GM03348 (cell line): ENCODE measurements at places on chromosomes 16 and 17.
A peak's percentile ranks its signal among the peaks of the same experiment; 100 is the strongest.

DNA sequence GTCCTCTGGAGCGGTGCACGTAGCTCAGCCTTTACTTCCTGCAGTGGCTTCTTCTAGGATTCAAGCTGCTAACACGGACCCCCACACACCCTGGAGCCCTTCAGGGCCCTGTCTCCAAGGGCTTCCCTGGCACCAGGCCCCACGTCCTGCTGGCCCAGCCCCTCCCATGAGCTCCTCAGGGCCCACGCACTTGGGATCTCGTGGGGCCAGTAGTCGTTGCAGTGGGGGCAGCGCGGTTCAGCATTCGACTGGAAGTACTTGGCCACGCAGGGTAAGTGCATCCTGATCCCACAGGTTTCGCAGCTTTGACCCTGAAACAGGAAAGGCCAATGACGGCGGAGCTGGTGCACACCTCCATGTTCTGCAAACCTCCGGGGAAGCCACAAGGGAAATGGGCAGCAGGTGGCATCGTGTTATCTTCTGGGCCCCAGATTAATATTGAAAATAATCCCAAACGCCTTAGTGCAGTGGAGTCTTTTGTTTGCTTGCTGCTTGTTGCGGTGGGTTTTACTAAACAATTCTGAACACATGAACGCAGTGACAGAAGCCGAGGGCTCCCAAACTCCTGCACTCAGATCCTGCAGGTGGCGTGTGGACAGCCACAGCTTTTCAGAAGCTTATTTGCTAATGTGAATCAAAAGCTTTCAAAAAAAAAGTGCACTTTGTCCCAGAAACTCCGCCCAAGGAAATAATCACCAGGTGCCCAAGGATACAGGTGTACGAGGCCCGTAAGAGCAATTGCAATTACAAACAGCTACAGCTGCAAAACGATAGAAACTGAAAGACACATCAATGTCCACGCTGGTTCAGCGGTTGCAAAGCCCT is 22.4 kb downstream of the KDM8 start:
- no peak for DNase-seq

GRCh38 chr17:15952048-15952532 is 7.2 kb downstream of the ADORA2B start:
- DNase-seq: no peak

- DNase-seq: no peak
These were observed 2.7 kb downstream of the CNTNAP1 start for GRCh38 chr17:42684929-42685556.

GRCh38 chr17:61002316-61002736 is 324.7 kb downstream of the BCAS3 start:
- peak; percentile 40 for DNase-seq

- DNase-seq: no peak
These were observed 333.1 kb downstream of the FOXL1 start for GRCh38 chr16:86911437-86911958.

GRCh38 chr16:64586781-64587180 is 535.1 kb downstream of the CDH11 start:
- DNase-seq: no peak

GRCh38 chr16:1980030-1980769 is 1.1 kb downstream of the NOXO1 start:
- DNase-seq: no peak

- no peak for DNase-seq
These were observed 1.6 kb downstream of the MT1A start for GRCh38 chr16:56640076-56640475.

DNA sequence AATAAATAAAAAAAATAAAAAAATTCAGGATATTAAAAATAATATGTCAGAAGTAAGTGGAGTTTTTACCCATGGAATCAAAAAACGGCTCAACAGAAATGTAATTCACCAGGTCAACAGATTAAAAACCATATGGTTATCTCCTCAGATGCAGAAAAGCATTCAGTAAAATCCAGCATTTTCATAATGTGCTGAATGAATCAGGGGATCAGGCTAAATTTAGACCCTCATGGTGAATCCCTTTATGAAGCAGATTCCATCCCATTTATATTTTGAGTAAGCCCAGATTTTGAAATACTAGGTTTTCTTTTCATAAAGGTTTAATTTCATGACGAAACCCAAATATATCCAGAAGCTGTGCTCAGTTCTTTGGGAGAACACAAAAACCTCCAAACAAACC is 84.4 kb downstream of the OR1D5 start:
- no peak for DNase-seq

- DNase-seq: no peak
These were observed 434 bp downstream of the CEMP1 start for GRCh38 chr16:2530629-2531318.

- DNase-seq: no peak
These were observed 364.1 kb downstream of the CPPED1 start for GRCh38 chr16:12439399-12440227.

GRCh38 chr17:81056312-81056711 is 21.4 kb downstream of the BAIAP2 start:
- DNase-seq: no peak

GRCh38 chr17:78268191-78268874 is 36.9 kb downstream of the TMEM235 start:
- no peak for DNase-seq

- DNase-seq: no peak
These were observed 37.4 kb upstream of the TMC5 start for GRCh38 chr16:19380328-19380727.

DNA sequence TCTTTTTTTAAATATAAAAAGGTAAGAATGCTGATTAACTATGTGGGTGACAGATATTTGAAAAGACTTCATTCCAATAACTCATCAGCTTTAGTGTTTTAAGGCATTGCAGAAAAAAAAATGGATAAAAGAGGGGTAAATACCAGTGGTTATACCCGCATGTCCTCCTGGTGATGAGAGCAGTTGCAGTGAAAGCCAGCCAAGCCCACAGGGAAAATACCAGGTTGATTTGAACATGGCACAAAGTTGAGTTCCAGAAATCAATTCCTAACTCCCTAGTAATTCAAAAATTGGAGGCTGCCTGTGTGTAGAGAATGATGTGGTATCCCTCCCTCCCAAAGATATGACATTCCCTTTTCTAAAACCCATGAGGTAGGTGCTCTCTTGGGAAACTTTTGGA is 453.2 kb upstream of the SOX9 start:
- no peak for DNase-seq

GRCh38 chr17:3802461-3803307 is 1.7 kb upstream of the ITGAE start:
- DNase-seq: peak; percentile 72

GRCh38 chr17:83180264-83180995 is 101.0 kb downstream of the METRNL start:
- no peak for DNase-seq

GRCh38 chr17:45783593-45784292 is 377 bp upstream of the CRHR1 start:
- DNase-seq: peak; percentile 29

DNA sequence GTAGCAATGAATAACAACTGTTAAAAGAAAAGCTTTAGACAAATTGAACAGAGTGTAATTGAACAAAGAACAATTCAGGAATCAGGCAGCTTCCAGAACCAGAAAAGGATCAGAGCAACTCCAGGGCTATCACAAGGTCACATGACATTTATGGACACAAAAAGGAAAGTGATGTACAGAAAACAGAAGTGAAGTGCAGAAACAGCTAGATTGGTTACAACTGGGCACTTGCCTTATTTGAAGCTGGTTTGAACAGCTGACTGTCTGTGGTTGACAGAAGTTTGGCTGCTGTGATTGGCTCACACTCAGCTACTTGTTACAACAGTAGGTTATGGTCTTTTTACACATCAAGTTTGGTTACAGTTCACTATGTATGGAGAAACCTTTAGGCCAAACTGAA is 14.8 kb downstream of the EFCAB5 start:
- no peak for DNase-seq

DNA sequence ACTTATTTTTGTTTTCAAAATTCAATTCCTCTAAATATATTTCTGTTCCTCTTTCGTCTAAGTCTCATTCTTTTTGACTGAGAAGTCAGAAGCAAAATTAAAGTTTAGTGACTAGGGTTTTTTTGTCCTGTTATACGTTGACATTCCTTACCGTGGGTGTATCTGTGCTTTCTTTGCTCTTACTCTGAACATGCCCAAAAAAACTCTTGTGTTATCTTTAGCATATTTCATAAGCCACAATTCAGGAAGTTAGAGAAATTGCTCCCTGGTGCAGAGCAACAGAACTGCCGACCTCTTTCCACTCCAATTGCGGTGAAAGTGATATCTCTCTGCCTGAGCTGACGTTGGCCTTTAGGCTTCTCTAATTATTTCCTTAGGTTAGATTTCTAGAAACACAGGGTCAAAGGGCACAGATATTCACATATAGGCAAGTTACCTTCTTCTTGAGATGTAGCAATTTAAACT is 65.7 kb downstream of the CENPV start:
- DNase-seq: peak; percentile 79

- DNase-seq: no peak
These were observed 110.7 kb upstream of the IRX3 start for GRCh38 chr16:54397190-54397835.

- peak; percentile 74 for DNase-seq
These were observed 16.6 kb upstream of the ATP6V0C start for GRCh38 chr16:2497116-2497630.

GRCh38 chr16:27853101-27853500 is 210.4 kb downstream of the GSG1L start:
- DNase-seq: no peak

GRCh38 chr16:27232901-27233625 is 29.7 kb downstream of the KDM8 start:
- no peak for DNase-seq

DNA sequence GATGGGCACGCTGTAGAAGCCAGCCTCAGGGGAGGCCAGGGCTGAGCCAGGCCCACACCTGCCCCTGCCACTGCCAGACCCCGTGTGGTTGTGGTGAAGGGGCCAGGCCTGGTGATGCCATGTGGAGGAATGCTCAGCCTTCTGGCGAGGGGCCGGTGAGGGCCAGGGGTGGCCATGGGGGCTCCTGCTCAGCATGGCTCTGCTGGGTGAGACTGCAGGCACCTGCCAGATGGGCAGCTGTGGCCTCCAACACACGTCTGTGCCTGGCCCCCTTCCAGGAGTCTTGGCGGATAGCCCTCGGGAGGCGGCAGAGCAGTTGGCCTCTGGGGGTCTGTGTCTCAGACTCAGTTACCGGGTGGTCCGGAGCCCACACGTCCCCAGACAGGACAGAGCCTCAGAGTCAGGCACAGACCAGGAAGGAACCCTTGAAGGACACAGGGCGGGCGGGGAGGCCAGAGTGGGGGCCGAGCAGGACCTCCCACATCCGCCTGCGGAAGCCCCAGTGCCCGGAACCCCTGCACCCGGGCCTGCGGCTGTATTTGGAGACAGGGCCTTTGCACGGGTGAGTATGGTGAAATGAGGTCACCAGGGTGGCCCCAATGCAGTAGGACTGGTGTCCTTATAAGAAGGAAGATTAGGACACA is 22.5 kb upstream of the CHMP6 start:
- no peak for DNase-seq

DNA sequence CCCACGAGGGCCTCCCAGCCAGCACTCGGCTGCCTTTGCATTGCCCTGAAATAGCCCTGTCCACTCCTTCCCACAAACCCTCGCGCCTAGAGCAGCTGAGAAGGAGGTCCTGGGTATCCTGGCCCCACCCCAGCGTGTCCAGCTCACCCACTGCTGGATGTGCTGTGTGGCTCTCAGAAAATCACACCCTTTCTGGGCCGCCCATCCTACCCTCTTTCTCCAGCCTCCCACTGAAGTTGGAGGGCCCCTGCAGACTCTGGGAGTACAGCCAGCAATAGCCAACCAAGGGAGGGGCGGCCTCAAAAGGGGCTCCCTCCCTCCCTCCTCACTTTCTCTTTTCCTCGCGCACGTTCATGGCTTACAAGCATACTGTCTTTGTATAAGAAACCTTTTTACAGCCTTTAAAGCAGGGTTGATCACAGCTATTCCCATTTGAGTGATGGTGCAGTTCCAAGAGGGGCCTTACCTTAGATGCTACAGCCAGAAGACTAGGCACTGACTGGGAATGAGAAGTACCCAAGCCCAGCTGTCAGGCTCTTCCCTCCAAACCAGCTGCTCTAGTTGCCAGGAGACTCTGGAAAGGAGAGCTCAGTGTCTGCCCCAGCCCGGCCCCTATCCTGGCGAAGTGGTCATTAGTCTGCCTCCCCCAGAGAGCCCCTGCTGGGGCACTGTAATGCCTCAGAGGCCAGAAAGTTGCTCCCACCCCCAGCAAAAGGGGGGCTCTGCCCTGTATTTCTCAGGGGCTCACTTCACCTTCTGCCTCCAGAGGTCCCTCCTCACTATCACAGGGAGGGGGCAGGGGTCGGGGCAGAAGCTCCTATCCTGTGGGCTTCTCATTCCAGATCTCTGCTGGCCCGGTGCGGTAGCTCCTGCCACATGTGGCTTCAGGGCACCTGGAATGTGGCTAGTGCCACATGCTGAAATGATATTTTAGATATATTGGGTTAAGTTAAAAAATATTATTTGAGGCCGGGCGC is 38.1 kb downstream of the DCAKD start:
- no peak for DNase-seq

GRCh38 chr16:68233085-68233834 is 2.7 kb downstream of the ESRP2 start:
- DNase-seq: no peak

GRCh38 chr16:77113835-77114234 is 77.2 kb upstream of the MON1B start:
- DNase-seq: no peak

DNA sequence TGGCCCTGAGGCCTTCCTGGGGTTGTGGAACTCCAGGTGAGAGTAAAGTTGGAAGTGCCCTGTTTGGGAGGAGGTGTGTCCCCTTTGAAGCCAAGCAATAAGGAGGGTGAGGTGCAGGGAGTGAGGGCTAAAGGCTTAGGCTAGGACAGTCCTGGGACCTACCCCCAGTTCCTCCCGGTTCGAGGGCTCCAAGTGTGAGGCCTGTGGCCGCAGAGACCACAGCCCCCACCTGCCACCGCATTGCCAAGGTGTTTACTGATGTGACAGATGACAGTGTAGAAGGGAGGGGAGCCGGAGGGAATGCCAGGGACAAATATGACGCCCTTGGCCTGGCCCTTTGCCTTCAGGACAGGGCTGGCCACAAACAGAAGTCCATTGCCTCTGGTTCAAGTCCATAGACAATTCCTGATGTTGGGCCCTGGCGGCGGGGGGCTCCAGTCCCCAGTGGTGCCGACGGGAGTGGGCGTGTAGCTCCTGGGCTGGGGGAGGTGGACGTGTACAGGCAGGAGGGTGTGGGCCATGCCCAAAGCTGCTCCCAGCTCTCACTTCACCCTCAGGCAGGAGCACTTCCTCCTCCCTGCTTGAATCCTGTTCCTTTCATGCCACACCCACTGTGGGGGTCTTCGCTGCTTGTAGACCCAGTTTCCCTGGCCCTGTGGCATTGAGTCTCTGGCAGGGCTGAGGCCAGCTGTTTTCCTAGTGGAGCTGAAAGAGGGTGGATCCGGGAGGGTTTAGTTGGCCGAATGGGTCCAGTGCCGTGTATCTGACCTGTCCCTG is 3.2 kb downstream of the ADORA2B start:
- no peak for DNase-seq

GRCh38 chr16:87212026-87212425 is 105.2 kb downstream of the C16orf95 start:
- peak; percentile 43 for DNase-seq

GRCh38 chr16:15729152-15729551 is 79.1 kb downstream of the NDE1 start:
- no peak for DNase-seq
